ENCODE measurements at places on chromosomes 1 and 21.

GRCh38 chr1:144551107-144551542, 41.6 kb upstream of the PPIAL4F start:
- DNase-seq = no peak

DNA sequence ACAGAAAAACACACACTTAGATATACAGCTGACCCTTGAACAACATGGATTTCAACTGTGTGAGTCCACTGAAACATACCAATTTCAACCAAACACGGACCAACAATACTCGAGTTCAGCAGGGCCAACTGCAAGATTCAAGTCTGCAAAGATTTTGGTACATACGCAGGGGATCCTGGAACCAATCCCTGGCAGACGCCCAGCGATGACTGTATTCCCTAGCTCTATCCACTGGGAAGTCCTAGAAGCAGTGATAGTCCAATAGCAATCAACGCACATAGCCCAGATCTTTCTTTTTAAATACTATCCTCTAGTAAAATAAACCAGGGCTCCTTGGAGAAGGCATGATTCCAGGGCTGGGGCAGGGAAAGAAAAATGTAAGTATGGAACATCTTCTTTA, 9.0 kb downstream of the DDX59 start:
- no peak for DNase-seq

DNA sequence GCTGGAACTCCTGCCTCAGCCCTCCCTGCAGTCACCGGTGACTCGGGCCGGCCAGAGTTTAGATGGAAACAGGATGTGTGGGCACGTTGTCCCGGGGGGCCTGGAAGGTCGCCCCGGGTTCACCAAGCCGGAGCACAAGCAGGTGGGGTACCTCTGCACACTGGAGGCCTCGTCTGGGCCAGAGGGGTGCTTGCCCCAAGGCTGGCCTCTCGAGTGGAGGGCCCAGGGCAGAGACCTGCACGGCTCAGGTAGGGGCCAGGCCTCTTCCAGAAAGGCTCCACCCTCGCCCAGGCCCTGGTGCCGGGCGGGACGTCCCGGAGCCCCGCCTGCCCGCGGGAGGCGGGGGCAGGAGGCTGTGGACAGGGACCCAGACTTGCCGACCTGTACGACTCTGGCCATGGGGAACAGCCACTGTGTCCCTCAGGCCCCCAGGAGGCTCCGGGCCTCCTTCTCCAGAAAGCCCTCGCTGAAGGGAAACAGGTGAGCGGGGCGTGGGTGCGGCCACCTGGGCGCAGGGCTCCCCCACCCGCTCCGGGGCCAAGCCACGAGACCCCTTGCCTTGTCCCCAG, at the start of gene PLEKHN1:
PLEKHN1 (plus strand) TSS at position 348 of the 569 bp plus-strand sequence; CDS start at position 398, 50 bp downstream.
- peak; percentile 90 for DNase-seq

DNA sequence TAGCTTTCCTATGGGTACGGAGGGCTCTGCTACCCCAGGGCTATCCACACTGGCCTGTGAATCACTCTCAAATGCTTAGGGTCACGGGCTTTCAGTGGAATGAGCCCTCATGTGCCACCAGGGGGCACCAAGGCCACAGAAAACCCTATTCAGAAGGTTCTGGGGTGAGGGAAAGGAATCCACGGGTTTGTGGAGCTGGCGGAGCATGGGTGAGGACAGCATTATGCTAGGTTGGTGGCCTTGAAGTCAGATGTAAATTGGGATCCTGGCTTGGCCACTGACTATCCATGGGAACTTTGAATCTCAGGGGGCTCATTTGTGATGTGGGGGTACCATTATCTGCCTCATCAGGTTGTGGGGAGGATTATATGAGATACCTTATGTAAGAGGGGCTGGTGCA, 5.1 kb upstream of the LAMTOR5 start:
- DNase-seq = peak; percentile 38

- no peak for DNase-seq
Measured at GRCh38 chr1:229254910-229255541, 15.9 kb upstream of the RAB4A start.

GRCh38 chr1:230753586-230754251, 6.5 kb downstream of the CAPN9 start:
- DNase-seq = peak; percentile 93

DNA sequence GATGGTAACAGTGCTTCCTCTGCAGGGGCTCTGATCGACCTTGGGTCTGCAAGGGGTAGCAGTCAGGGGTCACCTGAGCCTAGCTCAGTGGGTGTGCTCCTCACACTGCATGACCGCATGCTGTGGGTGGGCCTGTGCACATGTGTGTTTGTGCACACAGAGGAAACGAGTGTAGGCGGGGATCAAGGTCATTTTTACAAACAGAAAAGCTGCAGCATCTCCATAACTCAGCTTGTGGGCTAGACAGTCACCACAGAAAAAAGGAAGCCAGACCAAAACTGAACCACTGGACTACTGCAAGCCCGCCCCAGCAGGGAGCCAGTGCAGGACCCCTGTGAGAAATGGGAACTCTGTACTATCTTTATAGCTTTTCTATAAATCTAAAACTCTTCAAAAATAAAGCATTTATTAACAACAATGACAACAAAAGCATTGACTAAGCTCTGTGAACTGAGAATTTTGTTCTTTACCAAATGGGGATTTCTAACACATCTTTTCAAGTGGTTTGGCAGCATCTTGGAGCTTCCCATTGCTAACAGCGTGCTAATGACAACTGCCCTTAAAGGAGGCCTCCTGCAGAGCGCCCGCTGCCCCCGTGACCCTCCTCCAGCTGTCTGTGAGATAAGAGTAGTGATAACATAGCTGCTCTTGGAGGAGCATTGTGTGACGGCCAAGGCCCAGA, 19.9 kb upstream of the NEK2 start:
- no peak for DNase-seq

DNA sequence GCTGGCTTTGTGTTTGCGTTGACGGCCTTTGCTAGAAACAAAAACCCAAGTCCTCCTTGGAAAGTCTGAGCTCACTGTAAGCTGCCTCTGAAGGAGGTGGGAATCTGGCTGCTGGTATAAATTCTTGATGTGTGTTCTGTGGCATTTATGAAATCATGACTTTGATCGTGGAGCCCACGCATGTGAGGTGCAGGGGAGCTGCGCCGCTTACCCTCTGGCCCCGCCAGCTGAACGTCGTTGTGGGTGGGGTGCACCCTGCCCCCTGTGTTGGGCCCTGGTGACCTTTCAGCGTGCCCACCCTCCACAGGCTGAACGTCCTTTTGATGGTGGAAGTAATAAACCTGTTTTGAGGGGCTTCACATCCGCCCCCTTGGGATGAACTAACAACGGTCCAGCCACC, 21.2 kb upstream of the DIP2A start:
- no peak for DNase-seq

DNA sequence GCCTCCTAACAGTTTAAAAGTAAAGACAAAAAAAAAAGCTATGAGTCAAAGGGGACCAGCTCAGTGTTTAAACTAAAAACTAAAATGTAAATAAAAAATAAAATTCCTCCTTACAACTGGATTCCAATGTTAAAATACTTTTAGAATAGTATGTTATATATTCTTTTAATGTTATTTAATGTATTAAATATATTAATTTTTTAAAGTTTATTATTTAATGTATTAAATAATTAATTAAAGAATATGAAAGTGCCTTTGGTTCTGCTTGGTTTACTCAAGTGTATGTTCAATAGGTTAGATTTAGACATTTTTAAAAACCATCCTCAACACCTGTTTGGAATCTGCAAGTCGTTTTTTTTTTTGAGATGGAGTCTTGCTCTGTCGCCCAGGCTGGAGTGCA, 13.1 kb downstream of the ACBD6 start:
- DNase-seq = no peak

DNA sequence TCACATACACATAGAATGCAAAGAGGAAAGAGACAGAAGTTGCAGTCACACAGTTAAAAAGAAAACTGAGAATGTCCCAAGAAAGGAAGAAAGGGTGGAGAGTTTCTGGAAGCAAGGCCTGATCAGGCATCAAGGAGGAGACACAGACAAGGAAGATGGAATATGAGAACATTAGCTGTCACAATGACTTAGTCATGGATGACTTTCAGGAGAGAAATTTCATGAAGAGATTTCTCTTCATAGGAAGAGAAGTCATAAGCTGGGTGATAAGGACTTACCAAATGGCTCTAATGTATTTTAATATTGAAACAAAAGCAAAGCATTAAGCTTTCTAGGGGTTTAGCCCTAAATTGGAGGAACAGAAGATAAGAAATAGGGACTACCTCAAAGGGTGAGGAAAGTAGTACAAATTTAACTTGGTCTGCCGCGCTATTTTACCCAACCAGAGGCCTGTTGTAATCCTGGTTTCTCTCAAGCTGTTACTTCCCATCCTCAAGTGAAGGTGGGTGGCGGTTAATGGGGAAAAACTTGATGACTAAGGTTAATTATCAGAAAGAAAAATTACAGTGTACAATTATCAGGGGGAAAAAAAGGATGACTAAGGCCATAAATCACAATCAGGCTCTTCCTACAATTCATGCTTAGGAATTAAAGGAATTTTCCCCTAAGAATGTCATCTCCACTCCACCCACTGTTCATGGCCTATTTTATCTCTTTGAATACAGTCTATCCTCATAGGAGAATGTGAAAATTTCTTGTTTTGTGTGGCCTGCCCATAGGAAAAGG, 93.9 kb upstream of the ADGRL2 start:
- DNase-seq = no peak

DNA sequence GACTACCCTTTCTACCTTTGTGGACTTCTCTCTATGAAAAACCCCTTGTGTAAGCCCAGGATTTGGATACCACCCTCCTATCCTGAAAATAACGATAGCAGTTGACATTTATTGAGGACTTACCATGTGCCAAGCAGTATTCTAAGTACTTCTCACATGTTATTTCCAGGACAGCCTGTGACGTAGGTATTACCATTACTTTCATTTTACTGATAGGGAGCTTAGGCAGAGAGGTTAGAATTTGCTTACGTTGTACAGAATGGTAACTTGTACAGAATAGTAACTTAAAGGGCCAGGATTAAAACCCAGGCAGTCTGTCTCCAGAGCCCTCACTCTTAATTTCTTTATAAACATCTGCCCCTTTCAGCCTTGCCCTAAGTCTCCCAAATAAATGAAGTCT, 138.3 kb downstream of the NTMT2 start:
- DNase-seq = no peak

DNA sequence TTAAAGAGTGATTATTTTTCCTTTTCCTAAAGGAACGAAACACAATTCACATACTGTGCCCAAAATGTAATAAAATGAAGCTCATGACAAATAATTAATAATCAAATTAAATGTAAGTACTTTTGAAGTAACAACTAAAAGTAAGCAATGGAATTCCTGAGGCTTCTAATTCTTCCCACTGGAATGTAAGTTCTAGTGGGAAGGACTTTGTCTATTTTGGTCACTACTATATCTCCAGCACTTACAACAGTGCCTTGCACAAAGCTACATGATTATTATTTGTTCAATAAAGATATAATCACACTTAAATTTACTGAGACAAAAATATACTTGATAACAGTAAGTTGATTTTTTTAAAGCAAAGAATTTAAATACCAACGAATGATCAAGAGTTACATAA, 128.8 kb downstream of the COQ8A start:
- DNase-seq = no peak

- no peak for DNase-seq
Measured at GRCh38 chr21:35234725-35235124, 185.6 kb upstream of the RUNX1 start.

DNA sequence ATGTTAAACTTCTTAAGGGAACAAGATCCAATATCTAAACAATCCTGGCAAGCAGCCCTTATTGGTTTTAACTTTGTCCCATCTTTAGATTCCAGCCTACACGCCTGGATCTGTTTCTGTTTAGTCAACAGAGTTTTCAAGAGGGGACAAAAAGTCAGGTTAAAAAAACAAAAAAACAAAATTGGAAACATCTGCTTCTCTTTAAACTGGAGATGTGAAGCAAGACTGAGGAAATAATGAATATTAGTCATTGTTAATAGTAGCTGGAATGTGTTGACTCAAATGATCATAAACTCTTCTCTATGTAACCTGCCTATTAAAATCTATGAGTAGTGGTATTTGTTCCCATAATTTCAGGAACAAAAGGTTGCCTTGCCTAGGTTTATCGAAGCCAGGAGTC, 55.0 kb downstream of the NID1 start:
- no peak for DNase-seq

GRCh38 chr1:19941206-19941568, 17.8 kb upstream of the PLA2G2E start:
- DNase-seq = no peak

GRCh38 chr1:89354205-89354604, 9.7 kb upstream of the GBP6 start:
- no peak for DNase-seq

DNA sequence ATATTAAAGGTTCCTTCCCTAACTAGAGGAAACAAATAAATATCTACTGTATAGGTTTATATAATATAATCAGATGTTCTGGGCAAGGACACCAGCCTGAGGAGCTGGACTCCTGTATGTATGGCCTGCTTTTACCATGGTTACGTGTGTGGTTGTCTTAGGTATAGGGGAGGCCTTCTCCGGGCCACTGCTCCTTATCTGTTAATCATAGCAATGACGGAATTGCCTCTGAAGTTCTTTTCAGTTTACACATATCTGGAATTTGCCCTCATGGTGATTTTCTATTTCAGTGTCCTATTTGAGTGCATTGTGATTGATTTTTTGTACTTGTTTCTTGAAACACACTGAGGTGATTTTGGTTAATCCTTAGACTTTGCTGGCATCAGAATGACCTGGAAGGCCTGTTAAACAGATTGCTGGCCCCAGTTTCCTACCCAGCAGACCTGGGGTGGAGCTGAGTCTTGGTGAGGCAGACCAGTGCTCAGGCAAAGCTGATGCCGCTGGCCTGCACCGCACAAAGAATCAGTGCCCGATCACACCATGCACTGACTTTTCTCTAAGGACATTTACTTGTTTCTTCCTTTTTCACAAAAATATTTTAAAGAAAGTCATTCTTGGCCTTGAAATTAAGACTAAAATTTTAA, 18.5 kb downstream of the ABCB10 start:
- DNase-seq = no peak

DNA sequence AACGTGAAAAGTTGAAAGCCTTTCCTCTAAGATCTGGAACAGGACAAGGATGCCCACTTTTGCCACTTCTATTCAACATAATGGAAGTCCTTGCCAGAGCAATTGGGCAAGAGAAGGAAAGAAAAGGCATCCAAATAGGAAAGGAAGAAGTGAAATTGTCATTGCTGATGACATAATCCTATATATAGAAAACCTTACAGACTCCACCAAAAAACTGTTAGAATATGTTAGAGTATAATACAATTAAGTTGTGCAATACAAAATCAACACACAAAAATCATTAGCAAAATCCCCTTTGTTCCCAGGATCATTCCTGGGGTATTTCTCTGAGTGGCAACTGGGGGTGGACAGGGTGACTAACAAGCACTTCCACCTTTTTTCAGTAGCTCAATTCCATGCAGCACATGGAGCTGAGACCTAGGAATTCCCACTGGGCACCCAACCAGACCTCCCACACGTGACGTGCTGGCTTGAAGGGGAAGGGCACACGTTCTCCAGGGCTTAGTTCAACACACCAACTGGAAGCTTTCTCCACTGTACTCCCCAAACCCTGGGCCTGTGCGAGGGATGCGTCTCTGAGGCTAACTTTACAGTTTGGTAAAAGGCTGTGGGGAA, 9.6 kb downstream of the STUM start:
- no peak for DNase-seq

- no peak for DNase-seq
Measured at GRCh38 chr21:34936883-34937563, 112.1 kb downstream of the RUNX1 start.

All from T47D (cell line).